ENCODE measurements at places on chromosomes 3 and 15.

DNA sequence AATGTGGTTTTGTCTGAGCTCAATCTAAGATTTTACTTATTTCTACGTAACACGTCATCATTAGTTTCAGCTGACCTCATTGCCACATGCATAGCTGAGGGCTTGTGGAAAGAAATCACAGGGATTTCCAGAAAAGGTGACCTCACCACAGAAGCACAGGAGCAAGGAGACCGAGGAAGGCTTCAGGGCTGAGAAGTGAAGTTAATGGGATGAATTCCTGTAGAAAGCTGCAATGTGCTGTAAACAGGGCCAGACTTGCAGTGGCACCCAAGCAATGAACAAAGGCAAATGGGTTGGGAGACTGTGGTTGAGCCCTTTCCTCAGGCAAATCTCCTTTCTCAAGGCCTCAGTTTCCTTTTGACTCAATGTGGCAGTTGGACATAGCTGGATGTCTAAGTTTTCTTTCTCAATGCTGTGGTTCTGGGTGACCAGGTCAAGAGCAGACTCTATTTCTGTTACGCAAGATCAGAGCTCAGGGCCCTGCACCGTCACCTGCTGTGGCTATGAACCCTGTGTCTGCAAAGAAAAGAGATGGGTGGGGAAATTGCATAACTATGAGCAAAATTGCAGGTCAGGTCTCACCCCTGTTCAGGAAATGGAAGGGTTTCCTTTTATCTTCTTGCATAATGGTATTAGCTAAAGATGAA, 252.2 kb upstream of the TBL1XR1 start:
- peak; percentile 76 for DNase-seq

DNA sequence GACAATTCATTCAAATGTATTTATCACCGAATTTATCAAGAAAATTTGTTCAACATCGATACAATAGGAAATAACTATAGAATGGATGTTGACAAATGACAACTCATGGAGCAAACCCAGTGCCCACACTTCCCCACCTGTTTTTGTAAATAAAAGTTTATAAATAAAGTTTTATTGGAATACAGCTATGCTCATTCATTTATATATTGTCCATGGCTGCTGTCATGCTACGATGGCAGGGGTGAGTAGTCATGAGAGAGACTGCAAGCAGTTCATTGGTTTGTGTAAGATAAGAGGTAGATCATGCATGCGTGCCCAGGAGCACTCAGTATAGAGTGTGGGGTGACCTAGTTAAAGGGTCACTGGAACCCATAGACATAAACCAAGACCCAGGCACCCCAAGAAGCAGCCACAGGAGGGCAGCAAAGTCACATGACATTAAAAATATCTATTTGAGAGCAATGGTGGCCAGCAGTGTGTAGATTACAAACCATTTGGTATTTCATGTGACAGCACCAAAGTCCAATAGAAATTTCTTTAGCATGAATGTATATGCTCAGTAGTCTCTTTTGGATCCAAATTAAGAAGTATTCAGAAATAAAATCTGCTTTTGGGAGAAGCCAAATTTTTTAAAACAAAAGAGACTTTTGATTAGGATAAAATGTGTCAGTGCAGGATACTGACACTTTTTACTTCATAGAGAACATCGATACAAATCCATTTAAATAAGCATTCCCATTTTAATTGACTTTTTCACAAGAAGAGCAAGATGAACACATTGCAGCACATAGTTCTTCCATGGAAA, 794.8 kb downstream of the MCTP2 start:
- peak; percentile 65 for DNase-seq

DNA sequence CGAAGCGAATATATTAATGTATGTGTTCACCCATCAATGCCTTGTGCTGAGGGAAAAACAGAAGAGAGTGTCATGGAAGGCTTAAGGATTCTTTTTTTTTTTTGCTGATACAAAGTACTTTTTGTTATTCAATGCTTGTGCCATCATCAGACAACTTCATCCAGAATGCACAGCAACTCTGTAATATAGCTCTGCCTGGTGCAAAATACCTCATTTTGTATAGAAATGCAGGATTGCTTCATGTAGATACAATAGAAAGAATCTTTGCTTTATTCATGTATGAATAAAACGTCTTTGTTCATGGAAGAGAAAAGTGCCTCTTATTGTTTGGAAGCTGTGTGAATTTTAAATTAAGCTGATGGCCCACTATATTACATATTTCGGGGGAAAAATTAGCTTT, 62.9 kb downstream of the SH3GL3 start:
- no peak for DNase-seq

GRCh38 chr3:99674086-99674789, 35.8 kb downstream of the COL8A1 start:
- peak; percentile 62 for DNase-seq

- DNase-seq = no peak
These were observed 507.8 kb downstream of the TUSC7 start for GRCh38 chr3:117217355-117217754.

DNA sequence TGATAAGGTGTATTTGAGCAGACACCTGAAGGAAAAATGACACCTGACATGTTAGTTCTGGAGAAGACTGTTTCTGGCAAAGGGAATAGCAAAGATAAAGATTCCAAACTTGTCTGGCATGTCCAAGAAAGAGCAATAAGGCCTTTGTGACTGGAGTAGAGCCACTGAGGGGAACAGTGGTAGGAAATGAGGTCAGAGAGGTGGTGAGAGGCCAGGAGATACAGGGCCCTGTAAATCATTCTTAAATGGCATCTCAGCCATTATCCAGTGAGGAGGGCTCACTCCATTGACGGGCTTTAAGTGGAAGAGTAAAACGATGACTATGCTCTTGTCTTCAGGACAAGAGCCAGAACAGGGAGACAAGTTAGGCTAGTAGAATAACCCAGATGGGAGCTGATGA, 4.5 kb downstream of the SLC49A4 start:
- no peak for DNase-seq

GRCh38 chr3:37147666-37148065, 26.7 kb downstream of the LRRFIP2 start:
- DNase-seq = no peak

GRCh38 chr3:10771486-10772270, 44.4 kb upstream of the SLC6A11 start:
- DNase-seq = no peak

GRCh38 chr15:72176159-72176558, 21.4 kb downstream of the GRAMD2A start:
- no peak for DNase-seq

DNA sequence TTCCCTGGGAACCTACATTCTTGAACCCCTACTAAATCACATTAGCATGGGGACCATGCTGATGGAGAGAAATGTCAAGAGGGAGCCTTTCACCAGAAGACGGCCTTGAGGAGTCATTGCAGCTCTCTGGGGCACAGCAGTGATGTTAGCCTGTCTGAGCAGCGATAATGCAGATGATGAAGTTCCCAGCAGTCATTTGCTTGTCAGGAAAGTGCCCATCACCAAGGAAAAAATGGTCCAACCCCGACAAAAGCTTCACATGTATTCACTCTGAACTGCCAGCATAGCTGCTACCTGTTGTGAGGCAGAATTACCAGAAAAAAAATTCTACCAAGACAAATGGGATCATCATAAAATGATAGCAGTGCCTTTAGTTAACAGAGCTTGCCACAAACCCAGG, 238.4 kb upstream of the UMPS start:
- no peak for DNase-seq

DNA sequence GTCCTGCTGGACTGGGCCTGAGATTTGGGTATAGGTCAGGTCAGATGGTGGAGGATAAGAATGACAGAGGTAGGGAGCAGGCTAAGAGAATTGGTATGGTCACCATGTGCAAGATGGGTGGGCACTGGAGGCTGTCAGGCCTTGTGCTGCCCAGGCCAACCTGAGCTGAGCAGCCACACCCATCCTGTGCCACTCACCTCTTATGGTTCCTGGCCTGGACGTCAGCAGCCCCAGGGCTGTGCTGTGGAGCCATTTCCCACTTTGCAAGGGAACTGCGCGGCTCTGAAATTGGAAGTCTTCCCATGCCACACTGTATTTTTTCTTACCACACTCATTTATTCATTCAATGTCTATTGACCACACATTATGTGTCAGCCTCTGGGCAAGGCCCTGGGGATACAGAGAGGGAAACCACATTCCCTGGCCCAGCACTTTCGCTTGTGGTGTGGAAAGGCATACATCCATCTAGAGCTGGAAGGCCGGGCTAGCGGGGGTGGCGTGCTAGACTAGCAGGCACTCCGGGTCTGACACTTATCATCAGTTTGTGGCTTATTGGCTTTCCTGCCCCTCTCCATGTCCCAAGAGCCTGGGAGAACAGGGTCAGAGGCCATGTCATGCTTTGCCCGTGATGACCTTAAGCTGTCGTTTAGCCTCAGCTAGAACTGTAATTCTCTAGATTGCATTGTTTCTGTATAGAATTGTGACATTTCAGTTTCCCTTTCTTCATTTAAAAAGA, 51.1 kb upstream of the POLG start:
- no peak for DNase-seq
